ENCODE measurements at places on chromosomes 2 and 18. TPM values are rescaled to one million over a fixed set of nuclear protein-coding genes. Genes with fewer than 3 reads are reported as not detected.

DNA sequence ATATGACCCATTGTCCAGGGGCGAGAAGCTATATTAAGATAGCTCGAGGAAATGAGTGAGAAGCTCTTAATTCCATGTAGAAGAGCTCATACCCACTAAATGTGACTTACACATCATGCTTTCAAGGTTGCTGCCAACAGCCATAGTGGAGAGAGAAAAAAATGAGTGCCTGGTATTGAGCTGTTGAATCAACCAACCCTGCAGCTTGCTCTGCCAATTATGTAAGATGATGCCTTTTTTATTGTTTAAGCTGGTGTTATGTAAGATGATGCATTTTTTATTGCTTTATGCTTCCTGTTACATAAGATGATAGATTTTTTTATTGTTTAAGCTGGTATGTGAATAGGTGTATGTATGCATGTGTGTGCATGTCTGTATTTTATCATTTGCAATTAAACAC, 228.2 kb downstream of the CCDC178 start:
- H3K27me3 ChIP-seq = no peaks in the 10 kb centered on the region
- no peak overlapping the region for H3K27ac ChIP-seq

DNA sequence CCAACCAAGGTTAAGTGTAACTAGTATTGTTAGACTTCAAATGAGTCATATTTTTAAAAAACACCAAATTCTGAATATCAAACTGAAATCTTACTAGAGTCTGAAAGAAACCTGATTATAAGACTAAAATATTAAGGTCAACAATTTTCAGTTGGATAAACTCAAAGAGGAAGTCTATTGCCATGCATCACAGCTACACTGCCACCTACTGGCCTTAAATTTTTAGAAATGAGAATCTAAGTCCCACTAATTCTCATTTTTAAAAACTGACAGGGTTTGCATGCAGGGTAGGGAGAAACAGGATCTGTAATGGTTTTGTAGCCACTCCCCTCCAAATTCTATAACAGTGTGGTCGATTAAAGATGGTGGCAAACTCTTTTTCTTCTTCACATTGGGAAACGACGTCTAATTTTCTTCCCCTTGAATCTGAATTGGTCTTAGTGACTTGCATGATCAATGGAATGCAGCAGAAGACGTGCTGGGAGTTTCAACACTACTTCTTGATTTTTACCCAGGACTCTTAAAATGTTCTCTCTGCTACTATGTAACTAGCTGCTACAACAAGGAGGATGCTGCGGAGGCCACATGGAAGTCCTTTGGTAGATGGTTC, 176.1 kb upstream of the SESTD1 start:
- no peaks in the 10 kb centered on the region for H3K27me3 ChIP-seq
- H3K27ac ChIP-seq = no peak overlapping the region
- H3K4me1 ChIP-seq = peaks cover 41% of the 10 kb centered on the region

GRCh38 chr2:126671488-126671887, 15.5 kb downstream of the GYPC start:
- H3K36me3 ChIP-seq = peaks cover 7% of the 10 kb centered on the region
- no peak overlapping the region for H3K4me3 ChIP-seq
- H3K4me1 ChIP-seq = peaks cover 1% of the 10 kb centered on the region
- no peak for DNase-seq
- no peak overlapping the region for H3K27ac ChIP-seq

DNA sequence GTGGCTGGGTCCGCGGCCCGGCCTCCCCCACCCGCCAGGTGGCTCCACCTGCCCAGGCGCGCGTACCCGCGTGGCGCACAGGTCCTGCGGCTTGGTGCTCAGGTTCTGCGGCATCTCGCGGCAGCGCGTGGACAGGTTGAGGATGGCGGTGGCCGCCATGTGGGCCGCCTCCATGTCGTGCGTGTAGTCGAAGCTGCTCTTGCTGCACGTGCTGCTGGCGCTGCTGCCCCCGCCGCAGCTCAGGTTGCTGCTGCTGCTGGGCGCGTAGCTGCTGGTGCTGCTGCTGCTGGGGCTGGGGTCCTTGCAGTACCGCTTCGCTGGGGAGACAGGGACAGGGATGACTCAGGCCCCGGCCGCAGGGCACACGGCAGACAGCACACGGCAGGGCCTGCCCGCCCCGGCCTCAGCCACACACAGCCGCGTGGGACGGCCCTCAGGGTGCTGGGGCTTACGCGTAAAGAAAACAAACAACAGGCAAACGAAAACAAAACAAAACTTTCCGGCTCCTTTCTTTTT, 147.7 kb upstream of the PXDN start:
- H3K36me3 ChIP-seq = no peaks in the 10 kb centered on the region
- H3K4me3 ChIP-seq = no peak overlapping the region
- no peaks in the 10 kb centered on the region for H3K27me3 ChIP-seq

CD28 gene
- not detected for total RNA-seq

ALLC gene
- total RNA-seq = not detected

HOXD13 gene
- 1.7 TPM for total RNA-seq

Measured in HFFc6 (cell line).